ENCODE measurements at places on chromosomes 16 and 17. TPM values are rescaled to one million over a fixed set of nuclear protein-coding genes. Genes with fewer than 3 reads are reported as not detected.

GRCh38 chr16:996681-997080 is 15.1 kb downstream of the SOX8 start:
- H3K36me3 ChIP-seq, result no peaks in the 10 kb centered on the region
- H3K27ac ChIP-seq, result no peak overlapping the region
- no peak overlapping the region for H3K4me3 ChIP-seq
- no peaks in the 10 kb centered on the region for H3K4me1 ChIP-seq
- peaks cover 26% of the 10 kb centered on the region for H3K27me3 ChIP-seq
- no peak for DNase-seq

DNA sequence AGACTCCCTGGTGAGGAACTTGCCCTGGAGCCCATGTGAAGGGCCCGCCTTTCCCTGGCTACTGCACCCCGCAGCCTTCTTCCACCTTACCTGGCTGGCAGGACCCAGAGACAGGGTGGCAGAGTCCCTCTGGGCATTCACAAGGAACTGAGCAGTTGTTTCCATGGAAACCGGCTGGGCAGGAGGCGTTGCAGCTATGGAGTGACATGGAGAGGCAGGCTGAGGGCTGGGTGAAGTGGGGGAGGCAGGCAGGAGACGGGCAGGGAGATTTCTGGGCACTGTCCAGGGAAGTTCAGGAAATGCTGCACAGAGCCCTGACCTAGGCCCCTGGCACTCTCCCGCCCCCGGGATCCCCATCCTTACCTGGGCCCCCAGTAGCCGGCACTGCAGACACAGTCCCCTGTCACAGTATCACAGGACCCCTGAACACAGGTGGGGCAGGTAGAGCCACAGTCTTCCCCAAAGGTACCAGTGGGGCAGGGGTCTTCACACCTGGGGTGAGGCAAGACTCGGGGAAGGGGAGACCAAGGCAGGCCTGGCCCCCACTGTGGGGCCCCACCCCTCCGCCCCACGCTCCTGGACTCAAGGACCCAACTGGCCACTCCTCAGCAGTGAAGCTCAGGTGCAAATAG is 5.9 kb downstream of the SCARF1 start:
- DNase-seq, result no peak
- H3K27me3 ChIP-seq, result no peaks in the 10 kb centered on the region
- no peak overlapping the region for H3K27ac ChIP-seq
- no peaks in the 10 kb centered on the region for H3K36me3 ChIP-seq
- H3K4me1 ChIP-seq, result peaks cover 8% of the 10 kb centered on the region

DNA sequence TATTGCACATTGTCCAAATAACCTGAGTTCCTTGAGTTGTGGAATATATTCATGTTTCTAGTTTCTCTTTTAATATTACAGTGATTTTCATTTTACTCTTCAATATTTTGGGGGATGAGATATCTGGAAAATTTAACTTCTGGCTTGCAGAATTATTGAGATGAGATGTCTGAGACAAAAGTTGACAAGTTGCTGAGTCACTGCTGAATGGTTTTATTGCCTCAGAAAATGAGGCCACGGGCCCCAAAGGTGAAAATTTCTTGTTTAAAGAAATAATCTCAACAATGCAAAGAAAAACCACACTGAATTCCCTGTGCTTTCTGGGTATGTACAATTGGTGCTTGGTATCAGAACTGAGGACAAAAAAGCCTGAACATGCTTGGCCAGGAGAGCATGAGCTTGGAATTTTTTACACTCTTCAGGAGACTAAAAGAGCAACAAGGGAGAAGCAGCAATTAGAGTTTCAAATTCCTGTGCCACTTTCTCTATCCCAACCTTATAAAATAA is 129.2 kb upstream of the TOM1L1 start:
- no peak for DNase-seq
- H3K4me1 ChIP-seq, result no peaks in the 10 kb centered on the region
- H3K36me3 ChIP-seq, result no peaks in the 10 kb centered on the region
- no peak overlapping the region for H3K27ac ChIP-seq
- H3K27me3 ChIP-seq, result no peaks in the 10 kb centered on the region
- no peak overlapping the region for H3K4me3 ChIP-seq

- no peaks in the 10 kb centered on the region for H3K27me3 ChIP-seq
- H3K36me3 ChIP-seq, result no peaks in the 10 kb centered on the region
- no peak for DNase-seq
- no peak overlapping the region for H3K27ac ChIP-seq
Observed at GRCh38 chr17:30848021-30848420, 16.3 kb downstream of the ATAD5 start.

GRCh38 chr17:13024016-13024415 is 6.2 kb upstream of the ELAC2 start:
- H3K36me3 ChIP-seq, result no peaks in the 10 kb centered on the region
- no peak for DNase-seq
- H3K4me3 ChIP-seq, result no peak overlapping the region
- no peak overlapping the region for H3K27ac ChIP-seq
- no peaks in the 10 kb centered on the region for H3K27me3 ChIP-seq

GRCh38 chr17:57956291-57957119 is 1.3 kb upstream of the CUEDC1 start:
- H3K27me3 ChIP-seq, result no peaks in the 10 kb centered on the region
- H3K27ac ChIP-seq, result no peak overlapping the region
- H3K4me3 ChIP-seq, result no peak overlapping the region
- DNase-seq, result no peak
- no peaks in the 10 kb centered on the region for H3K36me3 ChIP-seq
- peaks cover 21% of the 10 kb centered on the region for H3K4me1 ChIP-seq

GRCh38 chr16:73288520-73288919 is 240.6 kb upstream of the ZFHX3 start:
- no peak overlapping the region for H3K4me3 ChIP-seq
- DNase-seq, result no peak
- H3K27me3 ChIP-seq, result peaks cover 6% of the 10 kb centered on the region
- no peak overlapping the region for H3K27ac ChIP-seq

DNA sequence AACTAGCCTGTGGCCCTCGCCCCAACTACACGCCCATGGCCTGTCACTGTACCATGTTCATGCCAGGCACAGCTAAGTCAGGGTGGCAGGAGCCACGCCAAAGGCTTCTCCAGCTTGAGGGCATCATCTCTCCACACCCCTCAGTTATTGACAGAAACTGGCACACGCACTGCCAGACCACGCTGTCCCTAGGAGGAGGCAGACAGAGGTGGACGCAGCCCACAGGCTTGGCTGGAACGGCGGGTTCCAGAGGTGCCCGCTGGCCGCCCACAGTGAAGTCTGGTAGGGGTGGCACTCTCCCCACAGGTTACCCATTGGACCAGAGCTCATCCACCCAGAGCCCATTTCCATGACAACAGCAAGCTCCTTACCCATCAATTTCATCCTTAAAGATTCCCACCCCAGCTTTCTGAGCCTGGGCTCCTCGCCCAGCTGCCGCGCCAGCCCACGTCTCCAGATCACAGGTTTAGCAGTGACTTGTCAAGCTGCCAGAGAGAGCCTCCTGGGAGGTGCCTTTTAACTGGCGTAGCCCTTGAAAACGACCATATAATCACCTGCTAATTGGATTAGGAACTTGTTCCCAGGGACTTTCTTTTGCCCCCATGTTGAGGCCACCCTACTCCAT is 27.9 kb downstream of the RPRML start:
- H3K27ac ChIP-seq, result no peak overlapping the region
- no peak for DNase-seq
- no peak overlapping the region for H3K4me3 ChIP-seq
- H3K4me1 ChIP-seq, result no peaks in the 10 kb centered on the region
- H3K36me3 ChIP-seq, result peaks cover 20% of the 10 kb centered on the region

DHX58 gene
- 29.4 TPM for total RNA-seq

NPIPB8 gene
- 1.3 TPM for total RNA-seq

SPOP gene
- 68.1 TPM for total RNA-seq

KRTAP9-2 gene
- not detected for total RNA-seq

Data from tibial nerve (tissue), 4 donors.